NCI-H1105 treated with DMSO at 0.1 percent for 48 hours (cell line): ENCODE measurements at places on chromosomes 6 and 20.

DNA sequence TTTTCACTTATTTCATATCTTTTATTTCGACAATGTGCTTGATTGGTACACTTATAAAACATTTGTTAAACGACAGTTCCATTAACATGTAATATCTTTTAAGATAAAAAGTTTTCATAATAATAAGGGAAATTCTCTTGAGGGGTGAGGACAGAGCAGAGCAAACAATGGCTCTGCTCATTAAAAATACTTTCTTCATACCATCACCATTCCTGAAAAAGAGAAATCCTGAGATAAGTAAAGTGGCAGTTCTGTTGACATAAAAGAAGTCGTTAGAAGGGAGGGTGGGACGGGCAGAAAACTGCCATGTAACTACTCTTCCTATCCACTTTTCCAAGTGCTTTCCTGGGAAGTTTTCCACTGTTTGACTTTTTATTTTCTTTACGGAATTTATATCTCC is 193.6 kb upstream of the CEP162 start:
- no peak for DNase-seq

- no peak for DNase-seq
These were observed 200.8 kb downstream of the BMP7 start for GRCh38 chr20:57065646-57066045.

DNA sequence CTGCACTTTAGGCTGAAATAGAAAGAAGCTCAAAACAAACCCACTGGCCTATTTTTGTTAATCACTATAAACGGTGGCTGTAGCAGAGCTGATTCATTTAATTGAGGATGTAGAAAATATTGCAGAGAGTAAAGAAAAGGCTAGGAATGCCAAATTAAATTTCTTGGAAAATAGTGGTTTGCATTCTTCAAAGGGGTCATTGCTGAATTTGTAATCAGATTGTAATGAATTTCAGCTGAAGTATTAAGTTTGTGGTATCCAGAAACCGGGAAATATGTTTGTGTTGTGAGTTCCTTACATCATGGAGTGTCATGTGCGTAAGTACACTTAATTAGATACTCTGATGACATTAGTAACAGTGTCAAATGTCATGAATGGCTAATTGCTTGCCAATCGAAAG is 203.0 kb downstream of the SAMD5 start:
- DNase-seq, result no peak

GRCh38 chr6:56988145-56988544 is 33.2 kb downstream of the BEND6 start:
- DNase-seq, result no peak

- DNase-seq, result no peak
These were observed 64.9 kb downstream of the CPNE5 start for GRCh38 chr6:36774331-36774730.
